ENCODE measurements at places on chromosomes 16 and 17.

DNA sequence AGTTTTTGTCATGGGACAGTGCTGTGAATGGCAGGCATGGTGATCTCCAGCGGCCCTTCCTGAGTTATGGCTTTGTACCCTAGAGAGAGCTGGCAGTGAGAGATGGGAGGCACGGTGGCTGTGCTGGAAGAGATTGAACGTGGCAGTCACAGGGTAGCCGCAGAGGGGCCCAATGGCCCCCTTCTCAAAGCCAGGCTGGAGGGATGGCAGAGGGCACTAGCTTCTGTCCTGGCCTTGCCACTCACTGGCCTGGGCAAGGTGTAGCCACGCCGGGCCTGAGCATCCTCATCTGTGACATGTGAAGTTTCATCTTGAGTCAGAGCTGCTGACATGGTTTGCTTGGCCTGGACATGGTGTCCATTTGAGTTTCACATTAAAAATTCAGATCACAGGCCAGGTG is 3.9 kb upstream of the ATP2A1 start:
- no peak for DNase-seq

GRCh38 chr16:23132775-23133463 is 16.3 kb downstream of the USP31 start:
- DNase-seq: no peak

DNA sequence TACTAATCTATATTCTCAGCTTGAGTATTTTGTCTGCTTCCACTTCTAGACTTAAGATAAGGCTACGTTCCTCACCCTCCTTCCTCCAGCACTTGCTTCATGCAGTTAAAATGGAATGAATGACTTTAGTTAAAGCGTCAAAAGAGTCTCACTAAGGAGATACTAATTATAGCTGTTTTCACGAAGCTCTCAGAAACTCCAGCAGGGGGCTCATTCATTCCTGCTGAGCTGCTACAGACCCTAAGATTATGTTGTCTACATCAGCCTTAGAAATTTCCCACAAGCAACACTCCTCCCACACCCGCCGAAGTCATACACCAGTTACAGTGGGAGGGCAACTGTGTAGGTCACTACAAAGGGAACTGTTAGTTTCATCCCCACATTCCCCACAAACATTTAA is 57.0 kb upstream of the KIFC3 start:
- no peak for DNase-seq

- DNase-seq: no peak
Measured at GRCh38 chr17:44043272-44043696, 23.2 kb downstream of the LSM12 start.

DNA sequence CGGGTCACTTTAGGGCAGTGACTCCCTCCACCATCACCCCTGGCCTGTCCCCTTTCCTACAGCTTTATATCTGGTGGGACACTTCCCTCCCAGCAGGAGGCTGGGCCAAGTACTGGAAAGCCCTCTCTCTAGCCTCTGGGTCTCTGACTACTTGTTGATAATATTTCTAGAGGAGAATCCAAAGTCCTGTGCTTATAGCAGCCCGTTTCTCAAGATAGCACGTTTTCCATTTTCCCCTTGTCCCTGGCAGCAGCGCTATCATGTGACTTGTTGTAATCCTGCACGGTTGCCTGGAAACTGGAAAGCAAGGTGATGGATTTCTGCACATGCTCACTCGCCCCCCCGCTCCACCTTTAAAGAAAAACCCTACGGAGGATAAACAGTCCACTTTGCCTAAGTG is 3.3 kb upstream of the AXIN2 start:
- DNase-seq: no peak

GRCh38 chr16:3056336-3057180 is 8.9 kb upstream of the IL32 start:
- no peak for DNase-seq

DNA sequence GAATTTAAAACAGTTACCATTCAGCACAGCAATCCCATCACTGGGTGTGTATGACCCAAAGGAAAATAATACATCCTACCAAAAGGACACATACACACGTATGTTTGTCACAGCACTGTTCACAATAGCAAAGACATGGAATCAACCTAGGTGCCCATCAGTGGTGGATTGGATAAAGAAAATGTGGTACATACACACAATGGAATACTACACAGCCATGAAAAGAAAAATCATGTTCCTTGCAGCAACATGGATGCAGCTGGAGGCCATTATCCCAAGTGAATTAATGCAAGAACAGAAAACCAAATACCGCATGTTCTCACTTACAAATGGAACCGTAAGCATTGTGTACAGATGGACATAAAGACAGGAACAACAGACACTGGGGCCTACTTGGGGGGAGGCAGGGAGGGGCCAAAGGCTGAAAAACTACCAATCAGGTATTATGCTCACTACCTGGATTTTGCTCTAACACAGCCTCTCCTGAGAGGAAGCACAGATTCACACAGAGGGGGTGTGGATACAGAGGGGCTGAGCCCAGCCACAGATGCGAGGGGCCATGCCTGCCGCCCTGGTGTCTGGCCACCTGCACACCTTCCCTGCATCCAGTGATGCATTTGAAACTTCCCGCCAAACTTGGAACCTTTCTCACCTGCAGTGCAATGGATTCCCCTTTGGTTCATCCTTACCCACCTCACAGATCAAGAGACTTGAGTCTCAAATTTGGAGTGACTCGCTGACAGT is 55.9 kb downstream of the USP22 start:
- DNase-seq: no peak

GRCh38 chr17:9402590-9403199 is 172.9 kb downstream of the STX8 start:
- no peak for DNase-seq

DNA sequence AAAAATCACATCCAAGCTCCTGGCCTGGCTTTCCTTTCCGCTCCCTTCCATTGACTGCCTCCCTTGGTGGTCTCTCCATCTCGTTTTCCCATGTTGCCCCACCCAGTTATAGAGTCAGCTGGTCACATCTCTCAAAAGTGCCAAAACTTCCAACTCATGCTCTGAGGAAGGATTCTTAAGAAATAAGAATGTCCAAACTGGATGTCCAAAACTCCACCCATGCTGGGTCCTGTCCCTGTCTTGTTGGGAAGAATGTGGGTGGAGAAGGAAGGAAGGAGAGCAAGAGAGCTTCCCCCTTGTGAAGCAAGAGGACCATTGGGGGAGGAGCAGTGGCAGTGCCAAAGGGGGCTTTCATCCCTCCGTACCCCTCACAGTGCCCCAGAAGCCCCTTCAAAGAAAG is 44.6 kb upstream of the MAP3K14 start:
- no peak for DNase-seq

GRCh38 chr17:601926-602303 is 112.7 kb downstream of the VPS53 start:
- no peak for DNase-seq

DNA sequence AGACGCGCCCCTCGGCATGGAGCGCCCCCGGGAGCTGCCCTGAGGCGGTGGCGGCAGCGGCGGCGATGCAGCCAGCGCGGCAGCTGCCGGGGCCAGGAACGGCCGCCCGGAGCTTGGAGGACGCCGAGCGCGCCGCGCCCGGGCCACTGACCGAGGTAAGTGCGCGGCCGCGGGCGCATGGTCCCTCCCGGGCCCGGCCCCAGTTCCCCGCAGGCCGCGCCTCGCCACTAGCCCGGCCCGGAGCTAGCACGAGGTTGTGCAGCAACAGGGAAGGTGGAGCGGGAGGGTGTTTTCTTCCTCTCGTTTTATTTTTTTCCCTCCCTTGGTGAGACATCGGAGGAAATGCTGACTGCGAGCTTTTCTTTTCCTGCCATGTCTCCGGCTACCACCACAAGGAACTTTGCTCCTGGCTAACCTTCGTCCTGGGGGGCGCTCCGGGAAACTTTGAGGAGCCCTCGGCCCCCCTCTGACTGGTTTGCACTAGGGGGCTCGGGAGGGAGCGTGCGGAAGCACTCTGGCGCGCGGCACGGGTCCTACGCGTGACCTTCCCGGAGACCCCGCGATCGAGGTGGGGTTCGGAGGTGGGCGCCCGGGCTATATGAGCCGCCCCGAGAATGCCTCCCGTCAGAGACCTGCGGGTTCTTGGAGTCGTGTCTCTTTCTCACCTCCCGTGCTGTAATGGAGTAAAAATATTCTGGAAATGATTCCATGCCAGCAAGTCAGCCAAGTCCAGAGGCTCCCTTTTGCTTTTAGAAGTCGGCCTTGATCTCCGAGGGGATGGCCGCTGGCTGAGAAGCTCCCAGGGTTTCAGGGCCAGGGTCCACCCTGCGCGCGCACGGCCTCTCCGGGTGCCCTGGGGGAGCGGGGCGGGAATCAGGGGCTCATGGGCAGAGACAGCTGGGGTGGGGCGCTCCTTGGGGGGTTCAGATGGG is 868 bp downstream of the KCNJ12 start:
- no peak for DNase-seq

GRCh38 chr16:66390346-66391108 is 24.0 kb downstream of the CDH5 start:
- no peak for DNase-seq

DNA sequence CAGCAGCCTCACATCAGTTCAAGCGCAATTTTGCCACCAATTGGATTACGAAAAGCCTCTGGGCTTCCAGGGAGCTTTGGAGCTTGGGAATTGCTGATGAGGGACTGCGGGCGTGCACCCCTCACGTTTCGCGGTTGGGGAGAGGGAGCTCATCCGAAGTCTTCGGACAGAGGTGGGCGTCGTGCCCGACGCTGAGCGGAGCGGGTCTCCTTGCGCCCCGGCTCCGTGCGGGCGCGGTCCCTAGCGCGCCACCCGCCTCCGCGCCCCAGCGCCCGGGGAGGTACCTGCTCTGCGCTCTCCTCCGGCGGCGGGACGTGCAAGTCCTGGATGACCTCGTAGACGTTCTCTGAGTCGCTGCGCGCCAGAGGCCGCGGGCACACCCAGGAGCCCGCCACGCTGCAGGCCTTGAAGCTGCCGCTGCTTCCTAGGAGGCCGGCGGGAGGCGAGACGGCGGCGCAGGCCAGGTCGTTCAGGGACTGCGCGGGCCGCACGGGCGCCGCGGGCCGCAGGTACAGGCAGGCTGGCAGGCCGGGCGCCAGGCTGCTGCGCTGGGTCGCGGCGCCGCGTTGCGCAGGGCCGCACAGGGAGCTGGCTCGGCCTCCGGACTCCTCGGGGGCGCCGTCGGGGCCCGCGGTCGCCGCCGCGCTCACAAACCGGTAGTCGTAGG is 3.2 kb downstream of the ARHGAP27 start:
- no peak for DNase-seq

- no peak for DNase-seq
Measured at GRCh38 chr16:82439678-82440293, 187.0 kb upstream of the CDH13 start.

DNA sequence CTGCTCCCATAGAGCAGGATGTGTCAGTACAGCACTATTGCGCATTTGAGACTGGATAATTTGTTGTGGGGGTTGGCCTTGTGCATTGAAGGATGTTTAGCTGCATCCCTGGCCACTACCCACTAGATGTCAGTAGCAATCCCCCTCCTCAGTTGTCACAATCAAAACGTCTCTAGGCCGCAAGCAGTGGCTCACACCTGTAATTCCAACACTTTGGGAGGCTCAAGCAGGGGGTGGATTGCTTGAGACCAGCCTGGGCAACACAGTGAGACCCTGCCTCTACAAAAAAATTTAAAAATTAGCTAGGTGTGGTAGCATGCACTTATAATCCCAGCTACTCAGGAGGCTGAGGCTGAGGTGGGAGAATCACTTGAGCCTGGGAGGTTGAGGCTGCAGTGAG is 48.4 kb downstream of the CENPV start:
- no peak for DNase-seq

GRCh38 chr16:27114006-27114405 is 47.3 kb downstream of the C16orf82 start:
- DNase-seq: no peak

DNA sequence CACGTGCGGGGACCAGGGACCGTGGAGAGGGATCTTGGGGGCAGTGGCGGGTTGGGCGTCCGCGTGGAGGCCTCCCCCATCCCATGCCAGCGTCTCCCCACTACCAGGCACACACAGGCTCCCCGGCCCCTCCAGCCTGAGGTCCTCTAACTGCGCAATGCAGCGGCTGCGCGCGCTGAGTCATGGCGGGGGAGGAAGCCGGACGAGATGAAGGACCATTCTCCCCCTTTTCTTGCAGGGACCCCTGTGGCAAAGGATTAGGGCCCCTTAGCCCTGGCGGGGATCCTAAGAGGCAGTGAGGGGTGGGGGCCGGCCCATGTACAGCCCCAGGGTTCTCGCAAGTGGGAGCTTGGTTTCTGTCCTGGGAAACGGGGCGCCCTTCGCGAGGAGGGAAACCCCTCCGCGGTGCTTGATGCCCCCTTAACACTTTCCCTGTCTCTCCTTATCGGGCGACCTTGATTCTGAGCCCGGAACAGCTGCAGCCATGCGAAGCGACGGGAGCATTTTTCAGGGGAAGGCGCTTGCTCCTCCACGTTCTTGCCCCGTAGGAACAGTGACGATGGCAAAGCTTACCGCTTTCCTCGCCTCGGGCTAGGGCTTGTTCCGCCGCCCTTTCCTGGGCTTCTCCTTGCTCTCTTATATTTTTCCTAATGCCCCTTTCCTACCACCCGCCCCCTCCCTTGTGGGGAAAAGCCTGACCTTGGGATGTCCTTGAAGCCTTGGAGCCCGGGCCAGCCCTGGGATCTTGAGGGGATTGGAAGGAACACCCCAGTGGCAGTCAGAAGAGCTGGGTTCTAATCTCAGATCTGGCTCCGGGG is 592 bp downstream of the ALDOA start:
- DNase-seq: no peak

GRCh38 chr17:44830359-44831288 is 537 bp upstream of the GJC1 start:
- peak; percentile 37 for DNase-seq

DNA sequence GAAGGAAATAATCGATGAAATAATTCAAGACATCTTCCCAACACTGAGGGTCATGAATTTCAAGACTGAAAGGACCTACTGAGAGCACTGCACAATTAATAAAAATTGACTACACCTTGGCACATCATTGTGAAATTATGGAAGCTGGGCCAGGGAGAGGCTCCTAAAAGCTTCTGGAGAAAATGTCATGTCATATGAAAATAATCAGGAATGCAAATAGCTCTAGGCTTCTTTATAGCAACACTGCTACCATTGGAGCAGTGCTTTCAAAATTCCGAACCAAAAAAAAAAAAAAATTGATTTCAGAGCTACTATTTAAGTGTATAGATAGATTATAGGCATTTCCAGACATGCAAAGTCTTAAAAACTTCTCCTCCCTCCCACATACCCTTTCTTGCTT is 6.4 kb upstream of the ALOX15B start:
- no peak for DNase-seq

- no peak for DNase-seq
Measured at GRCh38 chr17:27554152-27554551, 76.8 kb upstream of the LGALS9 start.
